Activated CD4-positive, alpha-beta memory T cell treated with anti-CD3 and anti-CD28 coated beads, Interleukin-2, amount 10 ng/mL, durations not matched to agents 7 days and 5 days (primary cell): ENCODE measurements at places on chromosomes 5 and 9. TPM values are rescaled to one million over a fixed set of nuclear protein-coding genes. Genes with fewer than 3 reads are reported as not detected.

The AGXT2 gene
- total RNA-seq: not detected

GRCh38 chr5:13508559-13508958, 435.9 kb downstream of the DNAH5 start:
- DNase-seq: no peak
- H3K4me3 ChIP-seq: no peak overlapping the region
- H3K36me3 ChIP-seq: no peaks in the 10 kb centered on the region
- no peaks in the 10 kb centered on the region for H3K4me1 ChIP-seq
- no peak overlapping the region for H3K27ac ChIP-seq

DNA sequence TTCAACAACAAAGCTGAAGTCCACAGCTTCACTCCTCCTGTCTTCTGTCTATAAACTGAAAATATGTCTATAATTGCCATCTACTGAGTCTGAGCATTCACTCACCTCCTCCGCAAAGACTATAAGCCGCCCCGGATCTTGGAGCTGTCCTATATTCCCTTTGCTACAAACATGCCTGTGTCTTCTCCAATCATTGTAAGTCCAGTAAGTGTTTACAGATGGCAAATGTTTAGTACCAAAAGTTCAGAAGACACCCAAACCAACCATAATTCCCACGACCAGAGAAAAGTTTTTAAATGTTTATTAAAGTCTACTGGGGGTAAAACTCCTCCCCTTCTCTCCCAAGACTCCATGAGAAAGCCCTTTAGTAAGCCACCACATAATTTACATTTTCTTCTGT, 80.9 kb downstream of the EBF1 start:
- no peaks in the 10 kb centered on the region for H3K36me3 ChIP-seq
- H3K4me3 ChIP-seq: no peak overlapping the region
- no peak overlapping the region for H3K27ac ChIP-seq
- no peak for DNase-seq

The SAXO1 gene
- not detected for total RNA-seq

The CLIC3 gene
- total RNA-seq: 4.9 TPM

DNA sequence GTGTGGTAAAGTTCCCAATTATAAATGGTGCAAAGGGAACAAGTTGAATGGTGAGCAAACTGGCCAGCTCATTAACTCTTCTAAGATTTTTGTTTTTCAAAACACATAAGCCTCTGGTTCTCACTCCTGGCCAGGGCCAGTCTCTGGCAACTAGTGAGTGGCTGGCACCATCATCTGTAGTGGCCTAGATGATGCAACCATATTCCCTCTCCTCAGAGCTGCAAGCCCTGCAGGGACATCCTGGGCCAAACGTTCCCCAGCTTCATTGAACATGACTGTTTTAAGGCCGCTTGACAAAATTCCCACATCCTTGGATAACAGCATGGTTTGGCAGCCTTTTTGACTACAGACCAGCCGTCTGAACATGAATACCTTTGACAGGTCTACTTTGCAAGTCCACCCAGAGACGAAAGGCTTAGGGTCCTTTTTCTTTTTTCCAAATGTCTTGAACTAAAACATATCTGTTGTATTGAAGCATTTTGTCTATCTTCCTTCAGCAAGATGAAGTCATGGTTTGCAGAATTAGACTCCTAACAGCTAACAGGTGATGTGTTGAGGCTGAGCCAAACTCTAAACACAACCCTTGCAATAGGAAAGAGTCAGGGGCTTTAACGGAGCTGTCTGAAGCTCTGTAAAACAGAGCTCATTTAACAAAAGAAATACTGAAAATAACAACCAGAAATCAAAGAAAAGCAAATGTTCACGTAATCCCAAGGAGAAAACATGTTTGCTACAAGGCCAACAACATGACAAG, 23.8 kb downstream of the MACROH2A1 start:
- DNase-seq: no peak
- no peak overlapping the region for H3K4me3 ChIP-seq
- no peak overlapping the region for H3K27ac ChIP-seq
- H3K27me3 ChIP-seq: no peaks in the 10 kb centered on the region
- H3K4me1 ChIP-seq: peaks cover 84% of the 10 kb centered on the region
